Transverse colon (tissue), 4 donors: ENCODE measurements at places on chromosomes 6 and 20. TPM values are rescaled to one million over a fixed set of nuclear protein-coding genes. Genes with fewer than 3 reads are reported as not detected.

EDN3 gene
- total RNA-seq = 13.1 TPM

NFS1 gene
- total RNA-seq = 54.1 TPM

MUC22 gene
- not detected for total RNA-seq

BEND6 gene
- not detected for total RNA-seq

KCNB1 gene
- total RNA-seq = 2.0 TPM

TREM2 gene
- total RNA-seq = 1.5 TPM

RANBP9 gene
- total RNA-seq = 40.8 TPM

ZNF133 gene
- total RNA-seq = 12.7 TPM

XKR7 gene
- total RNA-seq = not detected

EPPIN gene
- not detected for total RNA-seq

GRM4 gene
- total RNA-seq = not detected

ARMH2 gene
- not detected for total RNA-seq

LPIN3 gene
- 97.8 TPM for total RNA-seq

SLC22A1 gene
- 1.7 TPM for total RNA-seq

AFDN gene
- total RNA-seq = 159 TPM

GRIK2 gene
- not detected for total RNA-seq

TBC1D32 gene
- total RNA-seq = 28.1 TPM

PKIB gene
- 83.0 TPM for total RNA-seq
